ENCODE measurements at places on chromosomes 13 and 19. TPM values are rescaled to one million over a fixed set of nuclear protein-coding genes. Genes with fewer than 3 reads are reported as not detected.

Gene KISS1R
- total RNA-seq, result 3.9 TPM

Gene ADGRE3
- not detected for total RNA-seq

Gene LILRB1
- not detected for total RNA-seq

Gene ZNF534
- 0.04 TPM for total RNA-seq

Gene ZNF99
- total RNA-seq, result not detected

Gene ZNF528
- 10.0 TPM for total RNA-seq

Gene BST2
- total RNA-seq, result 58.8 TPM

Gene URAD
- not detected for total RNA-seq

DNA sequence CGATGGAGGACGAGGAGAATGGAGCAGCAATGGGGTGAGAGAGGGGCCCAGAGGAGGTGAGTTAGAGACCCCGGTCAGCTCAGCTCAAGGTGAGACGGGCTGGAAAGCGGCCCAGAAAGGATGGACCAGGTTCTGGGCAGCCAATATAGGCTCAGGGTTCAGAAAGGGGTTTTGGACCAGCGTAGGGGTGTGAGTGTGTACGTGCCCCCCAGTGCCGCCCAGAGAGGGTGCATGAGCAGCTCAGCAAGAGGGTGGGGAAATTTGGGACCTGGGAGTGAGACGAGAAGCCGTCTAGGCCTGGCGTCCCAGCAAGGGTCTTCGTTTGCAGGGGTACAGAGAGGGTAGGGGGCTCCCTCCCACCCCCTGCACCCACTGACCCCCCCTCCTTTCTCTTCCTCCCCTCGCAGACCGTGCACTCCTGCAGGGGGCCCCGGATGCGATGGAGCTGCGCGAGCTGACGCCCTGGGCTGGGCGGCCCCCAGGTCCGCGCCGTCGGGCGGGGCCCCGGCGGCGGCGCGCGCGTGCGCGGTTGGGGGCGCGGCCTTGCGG is 12.1 kb downstream of the FUT6 start:
- DNase-seq, result no peak

DNA sequence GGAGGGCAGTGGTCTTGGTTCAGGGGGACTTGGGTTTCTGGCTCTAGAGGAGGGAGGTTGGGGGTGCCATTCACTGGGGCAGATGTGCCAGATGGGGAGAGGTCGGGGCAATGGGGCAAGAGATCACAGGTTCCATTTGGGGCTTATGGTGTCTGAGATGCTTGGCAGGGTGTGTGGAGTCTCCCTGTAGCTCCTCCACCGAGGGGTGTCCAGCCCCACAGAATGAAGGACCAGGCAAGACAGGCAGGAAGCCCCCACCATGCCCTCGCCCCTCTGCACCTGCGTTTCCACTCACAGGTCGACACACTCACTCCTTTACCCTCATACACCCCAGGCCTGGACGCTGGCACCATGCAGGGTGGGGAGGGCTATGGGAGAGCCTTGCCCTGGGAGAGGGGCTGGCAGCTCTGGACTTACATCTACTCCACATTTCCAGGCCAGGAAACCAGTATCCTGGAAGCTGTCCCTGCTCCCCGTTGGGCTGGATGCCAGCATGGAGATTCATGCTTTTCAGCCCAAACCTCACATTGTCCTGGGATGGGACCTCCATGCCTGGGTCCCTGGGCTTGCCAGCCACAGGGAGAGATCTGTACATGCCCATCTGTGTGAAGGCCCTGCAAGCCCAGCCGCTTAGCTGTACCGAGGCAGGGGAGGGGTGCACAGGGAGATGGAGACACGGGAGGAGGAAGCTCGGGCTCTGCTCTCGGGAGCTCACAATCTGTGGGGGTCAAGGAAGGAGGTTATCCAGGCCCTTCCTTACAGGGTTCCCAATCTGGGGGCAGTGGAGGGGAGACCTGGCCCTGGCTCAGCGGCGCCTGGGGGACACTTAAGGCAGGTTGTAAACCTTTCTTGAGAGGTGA is 77.1 kb downstream of the CHST8 start:
- no peak for DNase-seq

DNA sequence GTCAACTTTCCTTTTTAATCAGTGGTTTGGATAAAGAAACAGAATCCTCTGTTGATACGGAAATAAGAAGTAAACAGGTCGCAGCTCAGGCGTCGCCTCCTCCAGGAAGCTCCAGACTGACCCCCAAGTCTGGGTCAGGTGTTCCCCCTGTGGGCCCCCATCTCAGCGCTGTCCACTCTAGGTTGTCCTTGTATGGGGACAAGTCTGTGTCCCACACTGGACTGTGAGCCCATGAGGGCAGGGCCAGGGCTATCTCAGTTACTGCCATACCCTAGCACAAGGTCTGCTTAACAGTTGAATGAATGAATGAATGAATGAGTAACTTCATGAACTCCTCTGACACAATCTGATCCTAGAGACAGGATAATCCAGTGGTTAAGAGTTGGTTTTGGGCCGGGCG is 7.5 kb downstream of the CLASRP start:
- peak; percentile 21 for DNase-seq

DNA sequence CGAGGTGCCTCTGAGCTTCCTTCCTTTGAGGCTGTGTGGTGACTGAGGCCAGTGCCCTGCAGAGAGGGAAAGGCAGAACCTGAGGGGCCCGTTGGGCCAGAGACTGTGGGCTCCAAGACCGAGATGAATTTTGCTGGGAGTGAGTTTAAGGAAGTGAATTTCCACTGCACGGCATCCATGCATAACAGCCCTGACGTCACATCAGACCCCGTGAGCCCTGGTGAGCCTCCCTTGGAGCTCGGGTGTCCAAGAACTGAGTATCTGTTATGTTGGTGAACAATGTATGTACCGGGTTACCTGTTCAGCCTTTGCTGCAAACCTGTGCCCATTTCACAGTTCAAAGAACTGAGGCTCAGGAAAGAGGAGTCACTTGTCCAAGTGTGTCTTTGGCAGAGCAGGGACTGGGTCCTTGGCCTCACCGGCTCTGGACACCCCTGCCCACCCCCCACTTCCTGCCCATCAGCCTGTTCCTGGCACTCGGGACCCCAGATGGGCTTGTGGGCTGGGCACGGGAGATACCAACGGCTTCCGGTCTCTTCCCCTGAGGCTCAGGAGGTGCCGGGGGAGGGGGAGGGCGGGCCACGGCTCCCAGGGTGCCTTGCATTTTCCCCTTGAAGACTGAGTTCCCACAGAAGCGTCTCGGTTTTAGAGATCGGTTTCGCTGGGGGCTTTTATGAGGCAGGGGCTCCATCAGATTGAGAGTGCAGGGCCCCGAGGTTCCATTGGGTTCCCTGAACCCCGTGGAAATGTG is 33.7 kb downstream of the NFILZ start:
- DNase-seq, result no peak

DNA sequence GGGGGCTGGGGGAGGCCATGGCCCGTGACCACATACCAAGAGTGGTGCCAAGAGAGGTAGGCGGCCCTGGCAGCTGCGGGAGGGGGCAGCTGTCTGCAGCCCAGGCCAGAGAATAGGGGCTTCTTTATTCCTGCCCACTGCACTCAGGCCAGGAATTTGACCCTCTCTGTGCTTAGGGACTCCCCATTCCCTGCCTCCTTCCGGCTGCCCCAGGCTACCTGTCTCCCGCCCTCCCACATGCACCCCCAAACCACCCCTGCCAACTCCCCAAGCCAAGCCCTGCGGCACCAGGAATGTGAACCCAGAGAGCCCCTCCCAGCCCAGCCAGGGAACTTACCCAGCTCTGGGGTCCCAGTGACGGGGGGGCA is 687 bp downstream of the PLEKHA4 start:
- no peak for DNase-seq

DNA sequence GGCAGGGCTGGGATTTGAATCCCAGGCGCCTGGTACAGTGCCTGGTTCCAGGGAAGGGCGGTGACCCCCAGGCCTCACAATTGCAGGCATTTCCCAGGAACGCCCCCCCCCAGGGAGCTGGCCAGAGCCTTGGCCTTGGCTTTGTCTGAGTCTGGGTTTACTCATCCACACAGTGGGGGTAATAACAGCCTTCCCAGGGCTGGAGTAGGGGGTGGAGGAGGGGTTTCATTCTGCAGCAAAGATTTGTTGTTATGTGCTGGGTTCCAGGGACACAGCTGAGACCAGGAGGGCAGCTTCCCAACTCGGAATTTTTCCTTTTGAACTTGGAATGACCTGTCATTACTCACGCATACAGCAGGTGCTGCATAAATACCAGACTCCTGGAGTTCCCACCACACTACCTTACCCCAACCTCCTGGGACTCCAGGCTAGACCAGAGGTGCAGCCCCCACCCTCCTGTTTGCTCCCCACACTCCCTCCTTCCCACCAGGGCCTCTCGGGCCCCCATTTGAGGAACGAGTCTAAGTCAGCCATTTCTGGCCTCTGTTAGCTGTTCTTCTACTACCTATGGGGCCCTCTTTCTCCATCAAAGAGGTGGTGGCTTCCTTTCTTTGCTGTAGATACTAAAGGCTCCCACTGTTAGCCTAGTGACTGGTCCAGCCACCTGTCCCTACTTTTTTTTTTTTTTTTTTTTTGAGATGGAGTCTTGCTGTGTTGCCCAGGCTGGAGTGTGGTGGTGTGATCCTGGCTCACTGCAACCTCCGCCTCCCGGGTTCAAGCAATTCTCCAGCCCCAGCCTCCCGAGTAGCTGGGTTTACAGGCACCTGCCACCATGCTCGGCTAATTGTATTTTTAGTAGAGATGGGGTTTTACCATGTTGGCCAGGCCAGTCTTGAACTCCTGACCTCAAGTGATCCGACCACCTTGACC is 1.6 kb upstream of the ADAMTS10 start:
- DNase-seq, result no peak

DNA sequence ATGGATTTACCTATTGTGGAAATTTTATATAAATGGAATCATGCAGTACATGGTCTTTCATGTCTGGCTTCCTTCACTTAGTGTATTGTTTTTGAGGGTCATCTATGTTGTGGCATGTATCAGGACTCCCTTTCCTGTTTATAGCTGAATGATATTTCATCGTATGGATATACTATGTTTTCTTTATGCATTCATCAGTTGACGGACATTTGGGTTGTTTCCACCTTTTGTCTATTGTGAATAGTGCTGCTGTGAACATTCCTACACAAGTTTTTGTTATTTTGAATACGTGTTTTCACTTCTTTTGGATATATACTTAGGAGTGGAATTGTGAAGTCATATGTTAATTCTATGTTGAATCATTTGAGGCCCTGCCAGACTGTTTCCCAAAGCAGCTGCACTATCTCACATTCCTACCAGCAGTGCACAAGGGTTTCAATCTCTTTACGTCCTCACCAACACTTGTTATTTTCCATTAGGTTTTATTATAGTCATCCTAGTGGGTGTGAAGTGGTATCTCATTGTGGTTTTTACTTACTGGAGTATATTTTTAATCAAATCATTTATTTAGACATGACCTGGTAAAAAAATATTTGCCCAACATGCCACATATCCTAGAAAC is 262.7 kb downstream of the DLEU7 start:
- DNase-seq, result no peak

DNA sequence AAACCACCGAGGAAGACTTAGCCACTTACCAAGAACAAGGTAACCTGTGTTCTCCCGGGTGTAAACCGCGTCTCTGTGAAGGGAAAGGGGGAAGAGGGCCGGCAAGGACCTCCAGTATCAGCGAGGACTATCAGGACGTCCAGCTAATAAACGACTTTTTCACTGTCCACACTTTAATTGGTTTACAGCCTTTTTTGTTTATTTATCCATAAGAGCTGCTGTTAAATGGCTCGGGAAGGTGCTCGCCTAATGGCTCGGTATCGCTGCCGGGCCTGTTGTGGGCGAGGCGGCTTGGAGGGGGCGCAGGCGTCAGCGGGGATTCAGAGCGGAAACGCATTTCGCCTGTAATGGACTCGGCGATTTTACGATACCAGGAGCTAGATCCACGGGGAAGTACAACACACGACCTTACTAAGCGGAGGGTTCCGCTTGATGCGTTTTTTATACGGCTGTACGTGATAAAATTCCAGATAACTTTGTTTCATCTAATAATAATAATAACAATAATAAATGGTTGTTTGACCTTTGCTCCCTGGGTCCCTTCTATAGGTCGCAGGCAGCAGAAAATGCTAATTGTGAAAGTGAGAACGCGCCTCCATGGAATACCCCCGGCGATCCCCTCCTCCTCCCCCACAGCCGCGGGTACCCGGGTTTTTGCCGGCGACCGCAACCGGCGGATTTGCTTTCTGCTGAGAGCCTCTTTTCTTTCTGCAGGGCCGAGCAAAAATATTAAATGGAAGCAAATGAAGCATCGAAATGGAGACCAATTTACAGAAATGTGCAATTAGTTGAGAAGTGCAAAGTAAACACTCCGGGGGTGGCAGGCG is 2.5 kb upstream of the PDX1 start:
- no peak for DNase-seq

DNA sequence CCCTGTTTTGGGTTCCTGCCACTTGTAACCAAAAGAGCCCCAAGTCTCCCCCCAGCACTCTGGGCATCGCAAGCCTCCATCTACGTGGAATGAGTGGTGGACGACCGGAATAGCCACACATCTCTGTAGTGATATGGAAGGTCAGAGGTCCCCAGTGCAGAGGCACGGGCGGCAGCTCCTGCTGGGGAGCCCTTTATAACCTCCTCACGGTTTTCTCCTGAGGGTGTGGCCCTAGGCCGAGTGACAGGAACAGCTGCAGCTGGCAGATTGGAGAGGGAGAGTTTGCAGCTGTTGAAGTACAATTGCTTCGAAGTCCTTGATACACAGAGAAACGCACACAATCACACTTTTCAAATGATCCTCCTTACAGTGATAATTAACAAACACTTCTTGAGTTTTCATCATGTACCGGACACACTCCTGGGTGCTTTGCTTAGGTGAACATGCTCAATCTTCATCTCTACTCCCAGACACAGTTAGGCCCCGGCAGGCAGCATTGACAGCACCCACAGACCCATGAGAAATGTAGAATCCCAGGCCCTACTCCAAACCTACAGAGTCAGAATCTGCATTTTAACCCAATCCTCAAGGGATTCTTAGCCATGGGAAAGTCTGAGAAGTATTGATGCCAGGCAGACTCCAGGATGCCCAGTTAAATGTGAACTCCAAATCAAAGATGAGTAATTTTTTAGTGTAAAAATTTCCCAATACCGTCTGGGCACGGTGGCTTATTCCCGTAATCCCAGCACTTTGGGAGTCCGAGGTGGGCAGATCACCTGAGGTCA is 4.9 kb upstream of the ZNF787 start:
- no peak for DNase-seq

DNA sequence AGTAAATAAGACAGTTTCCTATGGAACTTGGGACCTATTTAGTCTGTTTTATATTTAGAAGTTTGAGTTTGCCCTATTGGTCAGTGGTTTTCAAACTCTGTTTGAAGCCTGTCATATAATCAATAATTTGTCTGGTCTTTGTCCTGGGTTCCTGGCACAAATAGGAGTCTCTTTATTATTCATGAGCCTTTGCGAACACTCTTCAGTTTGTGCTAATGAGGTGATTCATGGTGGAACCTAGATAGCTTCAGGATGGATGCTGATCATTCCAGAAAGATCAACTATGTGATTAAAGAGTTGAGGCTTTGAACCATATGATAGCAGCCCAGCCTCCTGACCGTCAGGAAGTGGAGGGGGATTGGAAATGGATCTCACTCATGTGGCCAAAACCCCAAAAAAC is 10.0 kb upstream of the VWA8 start:
- DNase-seq, result no peak

- DNase-seq, result no peak
Observed at GRCh38 chr13:19795956-19796355, 13.2 kb upstream of the PSPC1 start.

GRCh38 chr19:50794876-50795663 is 4.9 kb downstream of the ACP4 start:
- DNase-seq, result no peak

GRCh38 chr13:27110056-27110746 is 61.4 kb downstream of the USP12 start:
- no peak for DNase-seq

- DNase-seq, result no peak
Observed at GRCh38 chr13:44662515-44662914, 86.4 kb upstream of the TSC22D1 start.
